ENCODE measurements at places on chromosomes 4 and X.

DNA sequence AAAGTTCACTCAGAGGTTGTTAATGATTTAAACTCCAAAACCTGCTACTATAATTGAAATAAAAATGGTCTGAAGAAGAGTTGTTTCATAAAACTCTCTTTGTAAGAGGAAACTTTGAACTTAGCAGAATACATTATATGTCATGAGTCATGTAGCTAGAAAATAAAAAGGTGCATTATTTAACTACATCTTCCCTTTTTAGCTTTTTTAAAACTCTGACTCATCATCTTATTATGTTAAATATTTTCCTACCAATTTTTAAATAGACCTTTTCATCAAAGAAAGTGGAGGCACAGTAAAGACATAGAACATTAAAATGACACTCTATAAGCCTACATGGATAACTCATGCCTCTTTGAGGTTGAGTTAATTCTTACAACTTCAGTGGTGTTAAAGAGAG lies 1.2 kb upstream of the ZNF827 start:
- DNase-seq: no peak

- DNase-seq: peak; percentile 37
Measured at GRCh38 chr4:183840311-183840710, 64.8 kb upstream of the STOX2 start.

- no peak for DNase-seq
Measured at GRCh38 chr4:147847751-147848590, 116.1 kb downstream of the ARHGAP10 start.

- no peak for DNase-seq
Measured at GRCh38 chr4:73662709-73663546, 42.7 kb upstream of the RASSF6 start.

- DNase-seq: no peak
Measured at GRCh38 chr4:89511776-89512175, 204.2 kb upstream of the GPRIN3 start.

GRCh38 chr4:53376900-53377299 lies 541 bp upstream of the FIP1L1 start:
- no peak for DNase-seq

DNA sequence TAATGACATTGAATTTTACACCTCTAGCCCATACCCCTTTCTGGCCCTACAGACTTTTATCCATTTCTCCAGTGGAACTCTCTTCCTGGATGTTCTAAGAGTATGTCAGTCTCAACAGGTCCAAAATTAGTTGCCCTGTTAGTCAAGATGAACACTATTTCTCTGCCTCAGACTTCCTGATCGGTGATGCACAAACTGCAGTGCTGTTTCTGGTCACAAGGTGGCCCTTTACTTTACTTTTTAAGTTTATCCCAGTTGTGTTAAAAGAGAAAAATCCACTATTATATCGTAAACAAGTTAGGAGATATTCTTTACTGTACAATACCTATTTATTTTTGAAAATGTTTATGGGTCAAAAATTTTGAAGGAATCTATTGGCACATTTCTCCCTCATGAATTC lies 13.1 kb downstream of the TCEAL7 start:
- DNase-seq: no peak

GRCh38 chr4:124593494-124593893 lies 119.0 kb downstream of the ANKRD50 start:
- DNase-seq: no peak

DNA sequence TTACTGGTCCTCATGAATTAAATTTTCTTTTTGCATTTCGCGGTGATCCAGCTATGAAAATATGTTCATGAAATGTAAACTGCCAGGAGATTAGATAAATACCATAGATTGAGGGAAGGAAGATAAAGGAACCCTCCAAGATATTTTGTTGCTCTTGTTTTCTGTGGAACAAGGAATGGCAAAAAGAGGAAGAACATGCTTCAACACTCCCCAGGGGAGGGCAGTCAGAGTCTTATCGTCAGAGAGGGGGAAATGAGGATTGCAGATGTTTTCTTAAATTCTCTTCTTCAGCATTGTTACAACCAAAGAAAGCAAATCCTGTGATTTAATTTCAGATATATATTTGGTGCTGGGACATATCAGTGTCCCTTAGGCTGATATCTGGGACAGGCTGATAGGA lies 9.5 kb upstream of the SFRP2 start:
- DNase-seq: no peak

GRCh38 chrX:17038277-17038676 lies 91.8 kb downstream of the REPS2 start:
- no peak for DNase-seq

DNA sequence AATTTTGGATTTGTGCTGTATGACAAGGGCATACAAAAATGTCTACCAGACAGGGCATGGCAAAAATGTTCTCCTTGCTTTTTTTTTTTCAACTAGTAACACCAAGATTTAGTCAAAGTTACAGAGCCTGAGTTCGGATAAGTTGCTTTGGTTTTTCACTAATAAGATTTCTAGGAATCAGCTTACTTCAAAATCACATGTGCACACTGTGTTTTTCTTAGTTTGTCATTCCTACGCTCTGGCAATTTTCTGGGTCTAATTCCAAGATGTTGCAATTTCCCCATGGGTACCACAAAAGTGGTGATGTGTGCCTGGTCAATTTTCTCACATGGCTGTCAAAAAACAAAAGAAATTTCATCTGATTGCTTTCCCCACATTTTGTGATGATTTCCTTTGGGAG lies 6.3 kb downstream of the C1QTNF7 start:
- no peak for DNase-seq

DNA sequence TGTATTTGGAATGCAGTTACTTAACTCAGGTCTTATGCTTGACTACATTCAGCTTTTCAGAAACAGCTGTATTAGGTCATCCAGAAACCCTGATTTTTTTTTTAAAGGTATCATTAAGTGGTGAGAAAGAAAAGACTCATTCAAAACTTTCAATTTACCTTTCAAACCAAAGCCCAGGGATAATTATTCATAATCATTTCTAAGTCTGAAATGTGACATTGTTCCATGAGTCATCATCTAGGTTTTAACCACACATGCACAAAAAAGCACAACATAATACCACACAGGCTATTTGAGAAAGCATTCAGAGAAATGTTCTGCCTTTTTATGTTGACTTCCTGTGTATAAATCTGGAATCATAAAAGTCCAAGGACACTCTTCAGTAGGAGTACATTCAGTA lies 288.2 kb downstream of the IL1RAPL2 start:
- no peak for DNase-seq

DNA sequence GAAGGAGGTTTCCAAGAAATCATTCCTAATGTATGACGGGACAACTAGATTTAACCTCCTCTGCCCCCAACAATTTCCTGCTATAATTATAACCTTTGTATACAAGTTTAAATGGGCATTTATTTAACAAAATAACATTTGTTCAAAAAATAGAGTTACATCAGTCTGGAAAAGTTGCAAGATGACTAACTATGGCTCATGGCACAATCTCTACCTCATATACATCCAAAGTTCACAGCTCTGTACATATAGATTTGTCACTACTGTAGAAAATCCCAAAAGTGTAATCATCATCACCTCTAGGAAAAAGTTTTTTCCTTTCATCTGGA lies 3.8 kb upstream of the RPS6KA3 start:
- no peak for DNase-seq

- no peak for DNase-seq
Measured at GRCh38 chr4:75099321-75099720, 166.4 kb downstream of the PARM1 start.

DNA sequence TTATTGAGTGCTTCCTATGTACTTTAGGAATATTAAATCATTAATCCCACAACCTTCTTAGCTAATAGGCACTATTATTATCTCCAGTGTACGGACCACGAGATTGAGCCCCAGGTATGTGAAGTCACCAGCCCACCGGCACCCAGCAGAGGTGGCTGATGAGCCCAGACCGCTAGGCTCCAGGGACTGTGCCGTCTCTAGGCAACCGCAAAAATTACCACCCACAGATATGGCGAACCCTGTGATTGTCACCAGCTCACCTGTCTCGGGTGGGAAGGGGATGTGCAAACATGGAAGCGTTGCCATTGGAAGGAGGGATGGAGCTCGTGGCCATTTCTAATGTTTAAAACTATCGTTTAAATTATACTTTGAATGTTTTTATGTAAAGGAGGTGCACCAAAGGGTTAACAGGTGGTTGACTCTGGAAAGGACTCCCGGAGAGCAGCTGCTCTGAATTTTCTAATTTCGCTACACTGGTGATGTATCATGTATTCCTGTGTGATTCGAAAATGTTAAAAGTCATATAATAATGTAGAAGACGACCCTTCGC lies 21.0 kb upstream of the JAKMIP1 start:
- DNase-seq: no peak

- DNase-seq: no peak
Measured at GRCh38 chr4:168637872-168638756, 141.3 kb downstream of the PALLD start.

GRCh38 chrX:57172544-57172943 lies 35.3 kb upstream of the SPIN2A start:
- no peak for DNase-seq

DNA sequence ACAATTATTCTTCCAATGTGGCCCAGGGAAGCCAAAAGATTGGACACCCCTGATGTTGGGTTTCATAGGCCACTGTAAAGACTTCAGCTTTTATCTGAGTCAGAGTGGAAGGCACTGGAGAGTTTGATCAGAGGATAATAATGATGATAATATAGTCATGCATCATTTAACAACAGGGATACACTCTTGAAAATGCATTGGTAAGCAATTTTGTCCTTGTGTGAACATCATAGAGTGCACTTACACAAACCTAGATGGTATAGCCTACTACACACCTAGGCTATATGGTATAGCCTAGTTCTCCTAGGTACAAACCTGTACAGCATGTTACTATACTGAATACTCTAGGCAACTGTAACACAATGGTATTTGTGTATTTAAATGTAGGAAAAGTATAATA lies 70.5 kb downstream of the COQ2 start:
- DNase-seq: no peak

DNA sequence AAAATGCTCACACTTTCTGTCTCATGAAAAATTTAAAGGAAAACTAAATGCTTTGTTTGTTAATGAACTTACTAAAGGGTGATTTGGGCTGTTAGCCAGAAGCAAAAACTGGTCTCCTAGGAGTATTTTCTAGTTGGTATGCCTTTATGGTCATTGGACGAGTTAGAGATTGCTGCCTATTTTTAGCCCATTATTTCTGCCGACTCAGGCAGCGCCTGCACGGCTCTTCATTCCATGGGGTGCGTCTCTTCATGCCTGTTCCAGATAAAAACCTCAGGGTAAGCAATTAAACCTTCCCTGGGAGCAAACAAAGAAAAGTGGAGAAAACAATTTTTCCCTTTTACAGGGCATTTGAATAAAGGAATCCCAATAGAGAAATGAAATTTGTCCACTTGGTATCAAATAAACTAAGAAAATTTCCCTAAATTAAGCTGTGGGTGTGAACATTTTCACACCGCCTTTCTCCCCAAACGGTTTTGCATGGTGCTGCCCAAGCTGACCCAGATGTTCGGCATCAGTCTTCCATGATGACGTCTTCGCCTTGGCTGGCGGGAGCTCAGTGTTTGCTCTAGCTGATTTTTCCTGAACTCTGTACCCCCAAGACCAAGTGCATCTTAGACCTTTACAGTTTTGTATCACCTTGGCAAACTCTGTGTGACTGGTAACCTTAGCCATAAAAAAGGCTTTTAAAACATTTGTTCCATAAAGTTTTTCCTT lies 61.7 kb upstream of the ADGRG2 start:
- DNase-seq: no peak

DNA sequence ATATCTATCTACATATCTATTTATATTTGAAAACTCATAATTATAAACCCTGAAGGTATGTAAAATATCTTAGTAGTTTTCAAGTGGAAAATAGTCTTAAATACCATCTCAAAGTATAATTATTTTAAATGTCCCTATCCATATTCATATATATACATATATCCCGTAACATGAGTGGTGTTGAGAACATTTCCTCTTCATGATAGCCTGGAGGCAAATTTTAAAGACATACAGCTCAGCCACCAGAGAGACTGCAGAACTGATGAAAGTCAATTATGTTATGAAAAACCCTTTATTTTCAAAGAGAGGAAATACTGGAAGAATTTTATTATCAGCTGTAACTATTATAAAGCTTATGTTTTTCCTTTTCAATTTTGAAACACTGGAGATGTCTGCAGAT lies 1806.7 kb upstream of the PCDH7 start:
- no peak for DNase-seq

DNA sequence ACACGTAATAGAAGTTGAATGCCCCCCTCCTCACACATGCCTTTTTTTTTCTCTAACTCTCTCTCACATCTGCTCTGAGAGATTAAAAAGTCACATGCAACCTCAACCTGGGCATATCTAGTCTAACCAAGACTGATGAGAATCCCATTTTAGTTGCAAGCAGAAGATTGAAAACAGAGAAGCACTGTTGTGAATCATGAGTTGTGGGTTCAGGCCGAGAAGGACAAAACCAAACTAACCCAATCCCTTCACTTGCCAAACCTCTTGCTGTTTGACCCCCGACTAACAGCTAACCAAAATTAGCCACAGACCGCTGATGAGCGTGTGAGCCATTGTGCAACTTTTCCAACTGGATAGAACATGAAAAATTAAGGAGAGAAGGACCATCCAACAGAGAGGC lies 31.8 kb downstream of the CXCL1 start:
- DNase-seq: no peak

GRCh38 chr4:76095568-76095967 lies 21.1 kb downstream of the ART3 start:
- no peak for DNase-seq

- DNase-seq: no peak
Measured at GRCh38 chr4:152976212-152976761, 40.2 kb downstream of the FHDC1 start.

DNA sequence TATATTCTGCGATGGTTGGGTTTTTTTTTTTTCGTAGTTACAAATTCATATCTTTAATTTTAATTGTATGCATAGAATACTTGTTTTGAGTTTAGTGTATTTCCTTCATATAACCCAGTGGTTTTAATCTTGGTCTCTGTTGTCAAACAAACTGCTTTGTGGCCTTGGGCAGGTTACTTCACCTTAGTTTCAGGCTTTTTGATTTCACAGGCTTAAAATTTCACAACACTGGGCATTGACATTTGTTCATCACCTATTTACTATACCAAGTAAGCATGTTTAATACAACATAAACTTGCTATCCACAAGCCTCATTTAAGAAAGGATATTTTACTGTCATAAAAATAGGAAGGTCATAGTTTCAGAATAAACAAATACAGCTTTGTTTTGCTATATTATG lies 14.7 kb downstream of the RAPGEF2 start:
- DNase-seq: no peak

- no peak for DNase-seq
Measured at GRCh38 chr4:126965877-126966276, 666.9 kb upstream of the INTU start.

GRCh38 chr4:23720556-23720955 lies 169.3 kb downstream of the PPARGC1A start:
- no peak for DNase-seq

DNA sequence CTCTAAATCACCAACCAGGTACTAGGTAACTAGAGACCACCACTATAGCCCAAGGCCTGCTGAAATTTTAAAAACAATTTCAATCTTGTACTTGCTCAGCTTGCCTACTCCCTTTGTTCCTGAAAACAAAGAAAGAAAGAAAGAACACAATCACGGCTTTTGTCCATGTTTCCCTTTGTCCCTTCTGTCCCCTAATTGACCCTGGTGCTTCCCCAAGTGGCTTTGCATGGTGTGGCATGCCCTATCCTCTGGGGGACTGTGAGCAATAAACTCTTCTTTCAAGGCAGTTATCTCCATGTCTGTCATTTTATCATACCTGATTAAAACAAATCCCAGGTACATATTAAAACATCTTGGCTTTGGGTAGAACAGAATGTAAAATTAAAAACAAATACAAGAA lies 94.8 kb downstream of the ARSJ start:
- no peak for DNase-seq

All from stimulated activated CD8-positive, alpha-beta memory T cell treated with anti-CD3 and anti-CD28 coated beads, Interleukin-15, amount 100 ng/mL, for 1 hour (primary cell).